ENCODE measurements at places on chromosomes 11 and 22. TPM values are rescaled to one million over a fixed set of nuclear protein-coding genes. Genes with fewer than 3 reads are reported as not detected.

The CCDC73 gene
- total RNA-seq: not detected

GRCh38 chr11:129392995-129393394, 17.3 kb downstream of the BARX2 start:
- H3K27me3 ChIP-seq: peaks cover 4% of the 10 kb centered on the region
- H3K36me3 ChIP-seq: no peaks in the 10 kb centered on the region
- H3K27ac ChIP-seq: no peak overlapping the region

The EHF gene
- total RNA-seq: not detected

- H3K27me3 ChIP-seq: no peaks in the 10 kb centered on the region
- no peak overlapping the region for H3K27ac ChIP-seq
- H3K4me1 ChIP-seq: no peaks in the 10 kb centered on the region
- no peaks in the 10 kb centered on the region for H3K36me3 ChIP-seq
Measured at GRCh38 chr11:25734591-25735211, 597.2 kb upstream of the ANO3 start.

DNA sequence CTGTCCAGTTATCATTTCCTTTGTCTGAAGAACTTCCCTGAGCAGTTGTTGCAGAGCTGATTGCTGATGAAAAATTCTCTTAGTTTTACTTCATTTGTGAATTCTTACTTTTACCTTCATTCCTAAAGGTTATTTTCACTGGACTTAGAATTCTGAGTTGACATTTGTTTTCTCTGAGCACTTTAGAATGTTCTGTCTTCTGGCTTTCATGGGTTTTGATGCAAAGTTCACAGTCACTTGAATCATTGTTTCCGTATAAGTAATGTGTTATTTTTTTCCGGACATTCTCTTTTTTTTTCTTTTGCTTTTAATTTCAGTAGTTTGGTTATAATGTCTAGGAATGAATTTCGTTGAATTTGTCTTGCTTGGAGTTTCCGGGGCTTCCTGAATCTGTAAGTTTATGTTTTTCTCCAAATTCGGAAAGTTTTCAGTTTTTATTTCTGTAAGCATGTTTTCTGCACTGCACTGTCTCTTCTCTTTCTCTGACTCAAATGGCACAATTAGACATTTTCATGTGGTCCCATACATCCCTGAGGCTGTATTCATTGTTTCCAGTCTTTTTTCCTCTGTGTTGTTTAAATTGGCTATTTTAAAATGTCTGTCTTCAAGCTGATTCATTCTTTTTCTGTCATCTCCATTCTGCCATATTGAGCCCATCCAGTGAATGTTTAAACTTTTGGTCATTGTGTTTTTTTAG, 68.5 kb upstream of the NARS2 start:
- peaks cover 2% of the 10 kb centered on the region for H3K27me3 ChIP-seq
- no peak overlapping the region for H3K4me3 ChIP-seq
- no peak for DNase-seq

GRCh38 chr22:39270280-39270679, 25.5 kb upstream of the PDGFB start:
- H3K36me3 ChIP-seq: no peaks in the 10 kb centered on the region
- DNase-seq: no peak
- H3K27me3 ChIP-seq: no peaks in the 10 kb centered on the region
- peaks cover 7% of the 10 kb centered on the region for H3K4me1 ChIP-seq

- H3K27me3 ChIP-seq: peaks cover 38% of the 10 kb centered on the region
- no peaks in the 10 kb centered on the region for H3K36me3 ChIP-seq
- H3K4me1 ChIP-seq: no peaks in the 10 kb centered on the region
- H3K27ac ChIP-seq: no peak overlapping the region
Measured at GRCh38 chr11:44985721-44986120, 35.0 kb upstream of the TP53I11 start.

DNA sequence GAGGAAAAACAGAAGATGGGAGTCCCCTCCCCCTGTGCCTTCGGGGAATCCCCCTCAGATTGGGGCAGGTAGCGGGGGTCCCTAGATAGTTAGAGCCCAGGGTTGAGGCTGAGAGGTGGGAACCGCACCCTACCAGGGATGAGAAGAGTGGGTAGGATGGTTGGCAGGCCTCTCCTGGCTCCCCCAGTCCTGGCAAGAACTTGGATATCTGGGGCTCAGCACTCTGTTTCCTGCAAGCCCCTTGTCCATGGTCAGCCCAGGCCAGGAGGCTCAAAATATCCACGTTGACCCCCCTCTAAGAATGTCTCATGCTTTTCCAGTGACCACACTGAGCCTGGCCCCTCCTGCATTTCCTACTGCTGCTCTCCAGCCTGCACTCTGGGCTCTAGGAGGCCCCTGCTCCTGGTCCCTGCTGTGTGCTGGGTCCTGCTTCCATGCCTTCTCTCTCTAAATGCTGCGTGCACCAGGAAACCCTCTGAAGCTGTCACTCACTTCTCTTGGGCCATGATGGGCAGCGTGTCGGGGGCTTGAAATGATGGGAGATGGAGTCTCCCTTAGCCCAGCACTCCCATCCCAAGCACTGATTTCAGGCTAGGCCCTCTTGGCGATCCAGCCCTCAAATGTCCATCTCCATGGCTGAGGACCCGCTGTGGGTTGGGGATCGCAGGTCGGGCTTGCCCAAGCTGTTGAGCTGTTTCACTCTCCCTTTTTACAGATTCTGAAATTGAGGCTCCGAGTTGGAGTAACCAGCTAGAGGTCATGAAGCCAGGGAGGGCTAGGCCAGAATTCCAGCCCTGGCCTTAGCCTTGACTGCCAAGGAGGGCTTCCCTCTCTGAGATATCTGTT, 2.0 kb downstream of the MAP3K11 start:
- DNase-seq: no peak
- no peaks in the 10 kb centered on the region for H3K27me3 ChIP-seq
- H3K36me3 ChIP-seq: peaks cover 14% of the 10 kb centered on the region
- peak overlapping the region; percentile 93 for H3K4me3 ChIP-seq
- peaks cover 40% of the 10 kb centered on the region for H3K4me1 ChIP-seq
- H3K27ac ChIP-seq: no peak overlapping the region

DNA sequence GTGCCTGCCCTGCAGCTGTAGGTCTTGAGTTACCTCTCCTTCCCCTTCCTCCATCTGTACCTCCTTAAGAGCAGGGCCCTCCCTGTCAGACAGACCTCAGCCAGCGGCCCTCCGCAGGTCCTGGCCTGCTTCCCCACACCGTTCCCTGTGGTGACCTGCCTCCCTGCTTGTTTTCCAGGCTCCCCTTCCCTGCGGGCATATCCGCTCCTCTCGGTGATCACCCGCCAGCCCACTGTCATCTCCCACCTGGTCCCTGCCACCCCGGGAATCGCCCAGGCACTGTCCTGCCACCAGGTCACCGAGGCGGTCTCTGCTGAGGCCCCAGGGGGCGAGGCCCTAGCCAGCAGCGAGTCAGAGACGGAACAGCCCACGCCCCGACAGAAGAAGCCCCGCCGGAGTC, 60.9 kb downstream of the BARX2 start:
- H3K4me1 ChIP-seq: no peaks in the 10 kb centered on the region
- DNase-seq: no peak
- no peak overlapping the region for H3K4me3 ChIP-seq
- H3K27ac ChIP-seq: no peak overlapping the region
- no peaks in the 10 kb centered on the region for H3K36me3 ChIP-seq

GRCh38 chr11:69732910-69733309, 29.1 kb upstream of the FGF19 start:
- peaks cover 16% of the 10 kb centered on the region for H3K27me3 ChIP-seq
- no peaks in the 10 kb centered on the region for H3K36me3 ChIP-seq
- no peak overlapping the region for H3K27ac ChIP-seq

- no peaks in the 10 kb centered on the region for H3K27me3 ChIP-seq
- H3K4me1 ChIP-seq: peaks cover 11% of the 10 kb centered on the region
- peaks cover 25% of the 10 kb centered on the region for H3K36me3 ChIP-seq
- DNase-seq: no peak
- H3K27ac ChIP-seq: peak overlapping the region; percentile 99
Measured at GRCh38 chr11:61793829-61794204, 1.1 kb downstream of the FEN1 start.

GRCh38 chr11:79189601-79190000, 251.2 kb downstream of the TENM4 start:
- H3K27ac ChIP-seq: no peak overlapping the region
- no peaks in the 10 kb centered on the region for H3K27me3 ChIP-seq
- H3K4me1 ChIP-seq: no peaks in the 10 kb centered on the region
- H3K4me3 ChIP-seq: no peak overlapping the region

The FAM118A gene
- 23.9 TPM for total RNA-seq

DNA sequence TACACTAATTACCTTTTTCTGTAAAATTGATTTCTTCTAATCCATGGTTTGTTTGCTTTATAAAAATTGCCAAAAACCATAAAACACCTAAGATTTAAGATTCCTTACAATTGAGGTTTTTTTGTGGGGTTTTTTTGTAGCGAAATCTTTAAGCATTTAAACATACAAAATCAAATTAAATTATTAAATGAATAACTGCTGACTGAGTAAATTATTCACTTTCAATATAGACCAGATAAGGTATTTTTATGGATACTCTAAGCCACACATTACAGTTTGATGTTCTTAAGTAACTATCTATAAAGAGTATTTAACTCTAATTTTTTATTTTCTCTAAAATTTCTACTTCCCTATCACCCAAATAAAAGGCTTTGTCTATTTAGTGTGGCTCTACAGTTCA, 55.5 kb downstream of the PIK3C2A start:
- DNase-seq: no peak
- no peak overlapping the region for H3K4me3 ChIP-seq
- H3K27me3 ChIP-seq: no peaks in the 10 kb centered on the region
- H3K27ac ChIP-seq: no peak overlapping the region

The C11orf87 gene
- total RNA-seq: 4.3 TPM

GRCh38 chr11:45211732-45212131, 65.3 kb downstream of the PRDM11 start:
- no peak overlapping the region for H3K4me3 ChIP-seq
- no peak overlapping the region for H3K27ac ChIP-seq
- no peaks in the 10 kb centered on the region for H3K36me3 ChIP-seq
- DNase-seq: no peak
- no peaks in the 10 kb centered on the region for H3K27me3 ChIP-seq
- H3K4me1 ChIP-seq: no peaks in the 10 kb centered on the region

- no peak overlapping the region for H3K4me3 ChIP-seq
- no peak for DNase-seq
- H3K27ac ChIP-seq: no peak overlapping the region
Measured at GRCh38 chr22:36860017-36860416, 789 bp upstream of the NCF4 start.

The PATE4 gene
- total RNA-seq: not detected

DNA sequence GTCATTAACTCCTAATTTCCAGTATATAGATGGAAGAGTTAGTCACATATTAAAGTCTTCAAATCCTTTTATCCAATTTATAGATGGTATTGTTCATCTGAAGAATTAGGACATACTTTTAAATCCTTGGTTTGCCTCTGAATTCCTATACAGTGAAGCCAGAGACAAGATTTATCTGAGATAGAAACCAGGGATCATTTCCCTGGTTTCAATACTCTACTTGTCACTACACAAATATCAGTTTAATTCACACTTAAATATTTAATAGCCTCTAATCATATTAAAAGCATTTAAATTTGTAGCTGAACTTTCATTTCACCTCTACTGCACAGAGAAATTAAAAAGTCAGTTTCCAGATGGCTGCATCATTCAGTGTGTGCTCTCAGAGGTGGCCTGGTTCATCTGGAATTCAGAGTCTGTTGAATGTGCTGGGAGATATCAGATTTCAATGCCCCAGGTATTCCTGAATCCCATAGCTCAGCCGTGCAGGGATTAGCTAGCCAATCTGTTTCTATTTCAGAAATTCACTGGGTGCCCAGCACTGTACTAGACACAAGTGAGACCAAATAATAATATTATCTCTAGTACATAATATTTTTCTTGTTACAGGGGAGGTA, 344.3 kb downstream of the AASDHPPT start:
- H3K27ac ChIP-seq: no peak overlapping the region
- no peaks in the 10 kb centered on the region for H3K27me3 ChIP-seq
- H3K36me3 ChIP-seq: no peaks in the 10 kb centered on the region
- DNase-seq: no peak
- peaks cover 14% of the 10 kb centered on the region for H3K4me1 ChIP-seq

GRCh38 chr22:42560781-42561180, 7.0 kb downstream of the SERHL2 start:
- H3K27me3 ChIP-seq: no peaks in the 10 kb centered on the region
- H3K4me3 ChIP-seq: no peak overlapping the region
- peak; percentile 88 for DNase-seq

The OR2AT4 gene
- total RNA-seq: not detected

The KRTAP5-7 gene
- total RNA-seq: 0.59 TPM

DNA sequence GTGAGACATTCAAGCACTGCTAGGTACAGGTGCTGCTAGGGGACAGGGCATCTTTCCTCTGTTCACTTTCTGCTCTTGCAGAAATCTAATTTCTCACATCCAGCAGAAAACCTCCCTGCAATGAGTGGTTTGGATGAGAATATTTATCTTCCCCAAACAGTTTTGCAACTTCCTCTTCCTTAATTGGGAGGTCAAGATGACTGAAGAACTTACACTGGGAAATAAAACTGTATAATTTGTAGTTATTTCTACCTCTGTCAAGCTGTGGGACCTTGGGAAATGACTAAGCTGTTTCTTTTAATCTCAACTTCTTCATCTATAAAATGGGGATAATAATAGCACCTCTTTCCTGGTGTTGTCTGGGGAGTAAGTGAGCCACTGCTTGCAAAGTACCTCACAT, 69.8 kb downstream of the PRR5L start:
- no peaks in the 10 kb centered on the region for H3K36me3 ChIP-seq
- no peak overlapping the region for H3K4me3 ChIP-seq
- H3K27ac ChIP-seq: no peak overlapping the region
- no peaks in the 10 kb centered on the region for H3K27me3 ChIP-seq
- no peak for DNase-seq

The SH3BP1 gene
- 4.1 TPM for total RNA-seq

The SOX6 gene
- total RNA-seq: 3.2 TPM

The MEI1 gene
- 0.36 TPM for total RNA-seq

The SAA4 gene
- not detected for total RNA-seq

- H3K36me3 ChIP-seq: peaks cover 3% of the 10 kb centered on the region
- no peak for DNase-seq
- peaks cover 8% of the 10 kb centered on the region for H3K4me1 ChIP-seq
- H3K27me3 ChIP-seq: no peaks in the 10 kb centered on the region
- H3K4me3 ChIP-seq: no peak overlapping the region
Measured at GRCh38 chr11:94897330-94897768, 76.0 kb downstream of the CWC15 start.

- no peaks in the 10 kb centered on the region for H3K36me3 ChIP-seq
- peak overlapping the region; percentile 73 for H3K4me3 ChIP-seq
- H3K27me3 ChIP-seq: no peaks in the 10 kb centered on the region
- DNase-seq: peak; percentile 68
- H3K4me1 ChIP-seq: peaks cover 14% of the 10 kb centered on the region
- H3K27ac ChIP-seq: peak overlapping the region; percentile 72
Measured at GRCh38 chr11:59551659-59552521, 40.6 kb downstream of the OR4D9 start.

DNA sequence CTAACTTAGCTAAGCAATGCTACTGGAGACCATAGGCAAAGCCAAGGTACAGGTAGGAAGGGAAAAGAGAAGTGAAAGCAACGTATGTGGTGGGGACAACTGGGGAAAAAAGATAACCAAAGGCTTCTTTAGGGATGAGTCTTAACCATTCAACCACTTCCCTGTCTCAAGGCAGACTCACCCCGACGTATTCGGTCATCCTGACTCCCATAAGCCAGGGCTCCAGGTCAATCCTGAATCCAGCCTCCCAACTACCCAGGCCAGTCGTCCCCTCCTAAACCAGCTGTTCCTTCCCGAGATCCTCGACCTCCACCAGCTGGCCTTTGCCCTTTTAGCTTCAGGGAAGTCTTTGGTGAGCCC, 330 bp downstream of the ACP2 start:
- peaks cover 29% of the 10 kb centered on the region for H3K36me3 ChIP-seq
- no peaks in the 10 kb centered on the region for H3K27me3 ChIP-seq
- peak; percentile 76 for DNase-seq
- peaks cover 17% of the 10 kb centered on the region for H3K4me1 ChIP-seq
- peak overlapping the region; percentile 98 for H3K27ac ChIP-seq
